Heart left ventricle (tissue), 16 donors: ENCODE measurements at places on chromosomes 16 and 17. TPM values are rescaled to one million over a fixed set of nuclear protein-coding genes. Genes with fewer than 3 reads are reported as not detected.
A peak's percentile ranks its signal among the peaks of the same experiment; 100 is the strongest.

SPATA22 gene
- 0.64 TPM for total RNA-seq

DNA sequence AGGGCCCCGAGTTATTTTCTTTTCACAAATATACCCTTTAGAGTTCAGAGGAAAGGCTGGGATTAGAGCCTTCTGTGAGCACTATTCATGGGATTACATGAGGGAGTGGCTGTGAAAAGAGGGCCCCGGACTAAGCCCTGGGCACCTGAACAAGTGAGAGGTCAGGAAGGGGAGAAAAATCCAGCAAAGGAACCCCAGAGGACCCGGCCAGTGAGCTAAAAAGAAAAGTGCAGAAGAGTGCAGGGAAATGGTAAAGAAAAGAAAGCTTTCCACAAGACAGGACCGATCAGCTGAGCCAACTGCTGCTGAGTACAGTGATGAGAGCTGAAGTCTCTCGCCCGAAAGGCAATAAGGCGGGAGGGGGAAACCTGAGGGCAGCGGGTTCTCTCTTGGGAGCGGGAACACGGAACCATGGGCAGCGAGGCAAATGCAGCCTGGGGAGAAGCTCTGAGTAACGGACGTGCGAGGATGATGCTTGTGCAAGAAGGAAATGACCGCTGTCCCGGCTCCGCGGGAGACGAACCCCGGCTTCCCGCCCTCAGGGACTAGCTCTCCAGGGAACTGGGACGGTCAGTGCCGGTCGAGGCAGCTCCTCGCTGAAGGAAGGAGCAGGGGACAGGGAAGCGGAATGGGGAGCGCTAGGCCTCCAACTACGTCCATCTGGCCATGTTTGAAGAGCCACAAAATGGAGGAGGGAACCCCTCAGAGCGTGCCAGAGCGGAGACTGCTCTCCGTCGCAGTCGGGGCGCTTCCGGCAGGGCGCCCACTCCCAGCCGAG, 665 bp upstream of the ALDH3A2 start:
- H3K36me3 ChIP-seq = peaks cover 6% of the 10 kb centered on the region
- peak overlapping the region; percentile 99 for H3K27ac ChIP-seq
- peak overlapping the region; percentile 97 for H3K4me3 ChIP-seq
- DNase-seq = peak; percentile 71

KRTAP16-1 gene
- total RNA-seq = not detected

DNA sequence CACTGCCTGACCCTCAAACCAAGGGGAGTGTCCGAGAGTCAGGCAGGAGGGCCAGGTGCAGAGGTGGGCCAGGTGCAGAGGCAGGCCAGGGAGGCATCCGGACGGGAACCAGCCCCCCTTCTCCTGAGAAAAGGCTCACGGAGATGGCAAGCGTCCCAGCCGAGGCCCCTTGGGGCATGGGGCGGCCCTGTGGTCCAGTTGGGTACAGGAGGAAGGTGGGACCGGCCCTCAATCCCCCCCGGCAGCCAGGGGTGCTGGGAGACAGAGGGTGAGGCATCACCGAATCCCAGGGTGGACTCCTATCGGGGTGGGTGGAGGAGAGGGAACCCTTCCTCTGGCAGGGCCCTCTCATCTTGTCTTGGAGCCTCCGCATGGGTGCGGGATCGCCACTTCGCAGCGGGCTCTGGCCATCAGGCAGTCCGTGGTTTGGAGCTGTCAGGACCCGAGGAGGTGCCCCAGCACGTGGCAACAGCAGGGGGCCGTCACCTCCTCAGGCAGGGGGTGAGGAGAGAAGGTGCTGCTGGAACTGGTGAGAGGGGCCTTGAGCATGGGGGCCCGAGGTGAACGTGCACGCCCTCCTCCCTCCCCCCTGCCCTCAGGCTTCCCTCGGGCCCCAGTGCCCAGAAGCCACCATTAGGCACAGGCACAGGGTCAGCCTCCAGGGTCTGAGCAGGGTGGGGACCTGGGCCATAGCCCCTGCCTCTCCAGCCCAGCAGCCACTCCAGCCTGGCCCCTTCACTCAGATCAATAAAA, 38.7 kb upstream of the SLC38A10 start:
- no peak overlapping the region for H3K4me3 ChIP-seq
- no peak overlapping the region for H3K27ac ChIP-seq
- no peaks in the 10 kb centered on the region for H3K36me3 ChIP-seq
- H3K27me3 ChIP-seq = no peaks in the 10 kb centered on the region

CX3CL1 gene
- 11.1 TPM for total RNA-seq
